NCI-H446 (cell line): ENCODE measurements at places on chromosomes 4 and X.

DNA sequence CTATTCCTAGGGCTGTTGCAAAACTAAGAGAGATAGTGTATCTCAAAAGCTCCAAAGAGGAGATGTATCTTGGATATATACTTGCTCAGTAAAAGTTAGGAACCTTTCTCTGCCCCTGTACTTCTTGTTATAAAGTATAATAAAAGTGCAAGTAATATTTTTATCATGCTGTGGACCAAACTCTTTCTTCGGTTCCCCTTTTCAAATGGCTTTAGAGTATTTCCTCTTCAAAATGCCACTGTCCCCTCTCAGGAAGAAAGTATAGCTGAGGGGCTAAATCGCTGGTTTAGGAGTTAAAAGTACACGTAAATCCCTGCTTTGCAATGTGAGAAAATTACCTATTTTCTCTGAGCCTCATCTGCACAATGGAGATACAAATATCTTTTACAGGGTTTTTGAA lies 169.1 kb upstream of the FTHL17 start:
- DNase-seq, result no peak

DNA sequence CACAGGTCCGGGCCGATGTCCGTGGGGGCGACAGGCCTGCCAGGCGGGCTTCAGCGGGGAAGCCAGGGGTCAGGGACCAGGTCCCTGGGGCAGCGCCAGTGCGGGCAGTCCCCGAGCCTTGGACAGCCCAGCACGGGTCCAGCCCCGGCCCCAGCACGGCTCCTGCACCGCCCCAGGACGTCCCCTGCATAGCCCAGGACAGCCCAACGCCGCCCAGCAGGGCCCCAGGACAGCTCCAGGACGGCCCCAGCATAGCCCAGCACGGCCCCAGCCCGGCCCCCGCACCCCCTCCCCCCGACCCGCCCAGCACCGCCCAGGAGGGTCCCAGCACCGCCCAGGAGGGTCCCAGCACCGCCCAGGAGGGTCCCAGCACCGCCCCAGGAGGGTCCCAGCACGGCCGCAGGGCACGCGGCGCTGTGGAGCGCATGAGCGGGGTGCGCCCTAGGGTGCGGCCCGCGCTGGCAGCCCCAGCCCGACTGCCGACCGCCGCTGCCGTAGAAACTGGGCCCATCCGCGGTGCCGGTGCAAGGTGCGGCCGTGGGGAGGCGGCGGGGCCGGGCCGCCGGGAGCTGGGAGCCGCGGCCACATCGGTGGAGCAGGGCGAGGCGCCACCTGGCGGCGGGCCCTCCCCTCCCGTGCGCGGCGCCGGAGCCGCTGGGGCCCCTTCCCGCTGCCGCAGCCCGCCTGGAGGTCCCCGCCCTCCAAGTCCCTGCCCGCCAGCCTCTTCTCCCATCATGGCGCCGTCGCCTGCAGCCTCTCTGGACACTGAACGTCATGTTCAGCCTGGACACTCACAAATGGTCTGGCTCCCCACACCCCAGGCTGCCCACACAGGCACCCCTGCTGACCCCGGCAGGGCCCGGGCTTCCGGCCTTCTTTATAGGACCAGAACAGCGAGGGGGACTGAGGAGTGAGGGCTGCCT lies 106.8 kb upstream of the NKX1-1 start:
- no peak for DNase-seq

DNA sequence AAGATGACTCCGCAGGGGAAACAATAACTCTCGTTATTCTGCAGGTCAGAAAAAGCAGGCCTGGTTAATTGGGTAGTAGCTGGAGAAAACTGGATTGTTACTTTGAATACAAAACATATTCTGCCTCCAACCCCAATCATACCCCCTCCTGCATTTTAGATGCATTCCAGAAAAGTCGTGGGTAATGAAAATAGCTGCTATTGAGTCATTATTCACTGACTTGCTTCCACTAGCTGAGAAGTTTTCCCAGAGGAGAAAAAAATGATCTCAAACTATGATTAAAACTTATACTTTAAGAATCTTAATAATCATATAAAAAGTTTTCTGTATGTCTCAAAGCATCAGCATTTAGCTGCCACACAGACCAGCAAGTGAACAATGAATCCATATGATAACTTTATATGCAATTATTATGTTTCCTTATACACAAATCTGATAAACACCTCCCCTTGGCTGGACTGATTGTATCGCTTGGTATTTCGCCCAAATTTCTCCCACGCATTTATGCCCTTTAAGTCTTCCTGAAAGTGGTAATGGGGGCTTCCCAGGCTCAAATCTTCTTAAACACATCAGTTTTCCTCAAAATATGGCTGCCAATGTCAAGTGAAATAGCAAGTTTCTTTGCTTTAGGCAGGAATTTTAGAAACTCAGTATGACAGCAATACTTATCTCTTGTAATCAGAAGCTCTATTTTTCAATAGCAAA lies 181.0 kb downstream of the LDB2 start:
- no peak for DNase-seq

DNA sequence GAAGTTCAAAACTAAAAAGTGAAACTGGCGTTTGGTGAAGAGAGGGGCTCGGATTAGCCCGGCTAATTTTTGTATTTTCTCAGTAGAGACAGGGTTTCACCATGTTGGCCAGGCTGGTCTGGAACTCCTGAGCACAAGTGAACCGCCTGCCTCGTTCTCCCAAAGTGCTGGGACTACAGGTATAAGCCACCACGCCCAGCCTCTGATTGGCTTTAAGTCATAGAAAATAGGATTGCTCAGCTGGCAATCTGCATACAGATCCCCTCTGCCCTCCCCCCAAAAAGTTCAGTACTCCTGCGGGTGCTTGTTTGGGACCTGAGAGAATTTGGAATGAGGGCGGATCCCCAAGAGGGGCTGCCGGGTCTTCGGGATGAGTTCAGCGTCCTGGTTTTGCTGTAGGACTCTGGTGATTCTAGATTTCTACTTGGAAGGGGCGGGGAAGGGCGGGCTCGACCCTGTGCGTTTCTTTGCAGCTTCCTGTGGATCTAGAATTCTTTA lies 537 bp upstream of the PRKX start:
- DNase-seq, result no peak

DNA sequence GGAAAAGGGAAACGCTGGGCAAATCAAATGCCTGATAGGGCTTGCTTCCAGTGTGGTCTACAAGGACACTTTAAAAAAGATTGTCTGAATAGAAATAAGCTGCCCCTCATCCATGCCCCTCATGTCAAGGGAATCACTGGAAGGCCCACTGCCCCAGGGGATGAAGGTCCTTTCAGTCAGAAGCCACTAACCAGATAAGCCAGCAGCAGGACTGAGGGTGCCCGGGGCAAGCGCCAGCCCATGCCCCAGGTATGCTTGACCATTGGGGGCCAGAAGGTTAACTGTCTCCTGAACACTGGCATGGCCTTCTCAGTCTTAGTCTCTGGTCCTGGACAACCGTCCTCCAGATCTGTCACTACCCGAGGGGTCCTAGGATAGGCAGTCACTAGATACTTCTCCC lies 17.7 kb downstream of the ACOX3 start:
- DNase-seq, result no peak

DNA sequence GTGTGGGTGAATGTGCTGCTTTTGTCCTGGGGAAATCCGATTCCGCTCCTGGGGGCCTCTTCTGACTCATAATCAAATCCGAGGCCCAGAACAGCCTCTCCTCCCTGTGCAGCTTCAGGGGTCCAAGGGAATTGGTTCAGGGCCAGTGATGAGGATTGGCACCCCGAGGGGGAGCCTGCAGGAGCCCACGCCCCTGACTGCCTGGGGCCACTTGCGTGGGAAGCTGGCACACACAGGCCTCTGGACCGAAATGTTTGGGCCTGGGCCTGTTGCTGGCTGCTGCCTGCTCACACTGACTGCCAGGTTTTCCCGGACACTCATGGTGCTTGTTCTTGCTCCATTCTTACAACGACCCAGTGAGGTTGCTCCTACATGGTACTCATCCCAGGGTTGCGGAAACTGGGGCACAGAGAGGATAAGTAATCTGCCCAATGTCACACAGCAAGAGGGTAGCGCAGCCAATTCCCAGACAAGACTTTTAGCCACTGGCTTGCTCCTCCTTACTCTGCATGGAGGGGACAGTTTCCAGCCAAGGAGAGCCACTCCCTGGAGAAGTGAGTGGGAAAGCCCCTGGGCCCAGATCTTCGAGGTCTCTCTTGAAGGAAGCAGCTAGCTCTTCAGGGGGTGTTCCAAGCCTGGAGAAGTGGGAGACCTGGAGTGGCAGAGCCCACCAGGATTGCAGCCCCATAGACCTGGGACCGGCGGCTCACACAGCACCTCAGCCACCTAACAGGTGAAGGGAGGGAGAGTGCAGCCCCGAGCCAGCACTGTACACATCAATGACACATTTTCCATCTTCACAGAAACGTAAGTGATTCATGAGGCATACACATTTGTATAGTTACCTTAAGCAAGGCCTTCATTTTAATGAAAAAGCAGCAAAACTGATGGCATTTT lies 20.3 kb downstream of the CFAP99 start:
- no peak for DNase-seq

GRCh38 chr4:13920111-13920875 lies 292.8 kb upstream of the BOD1L1 start:
- no peak for DNase-seq

DNA sequence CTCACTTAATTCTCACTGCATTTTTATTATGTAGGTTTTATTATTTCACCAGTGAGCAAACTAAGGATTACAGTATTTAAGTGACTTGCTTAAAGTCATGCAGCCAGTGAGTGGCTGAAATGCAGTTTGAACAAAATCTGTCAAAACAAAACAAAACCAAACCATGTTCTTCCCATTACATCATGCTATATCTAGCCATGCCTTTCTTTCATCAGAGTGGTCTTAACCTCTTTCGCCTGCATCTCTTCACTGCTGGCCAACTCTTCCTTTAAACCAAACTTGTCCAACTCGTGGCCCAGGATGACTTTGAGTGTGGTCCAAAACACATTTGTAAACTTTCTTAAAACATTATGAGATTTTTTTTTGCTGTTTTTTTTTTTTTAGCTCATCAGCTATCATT lies 223.2 kb downstream of the PCDH7 start:
- DNase-seq, result no peak
